ENCODE measurements at places on chromosomes 2 and 18.
A peak's percentile ranks its signal among the peaks of the same experiment; 100 is the strongest.

- DNase-seq, result no peak
Measured at GRCh38 chr2:15687720-15688119, 96.1 kb downstream of the DDX1 start.

DNA sequence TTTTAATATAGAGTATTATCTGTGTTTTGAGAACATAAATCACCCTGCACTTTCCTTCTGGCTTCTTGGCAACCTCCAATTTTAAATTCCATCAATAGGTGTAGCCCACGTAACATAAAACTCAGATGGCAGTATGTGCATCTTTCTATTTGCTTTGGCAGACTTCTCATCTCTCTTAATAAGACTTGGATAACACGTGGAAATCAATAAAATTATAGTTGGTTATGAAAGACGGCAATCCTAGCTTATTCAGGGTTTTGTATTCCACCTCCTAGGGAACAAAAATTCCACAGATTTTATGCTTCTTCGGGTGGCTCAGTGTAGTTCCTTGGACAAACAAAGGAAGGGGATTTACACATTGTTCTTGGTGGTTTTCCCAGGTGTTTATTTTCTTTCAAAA lies 299.3 kb downstream of the RND3 start:
- DNase-seq, result no peak

DNA sequence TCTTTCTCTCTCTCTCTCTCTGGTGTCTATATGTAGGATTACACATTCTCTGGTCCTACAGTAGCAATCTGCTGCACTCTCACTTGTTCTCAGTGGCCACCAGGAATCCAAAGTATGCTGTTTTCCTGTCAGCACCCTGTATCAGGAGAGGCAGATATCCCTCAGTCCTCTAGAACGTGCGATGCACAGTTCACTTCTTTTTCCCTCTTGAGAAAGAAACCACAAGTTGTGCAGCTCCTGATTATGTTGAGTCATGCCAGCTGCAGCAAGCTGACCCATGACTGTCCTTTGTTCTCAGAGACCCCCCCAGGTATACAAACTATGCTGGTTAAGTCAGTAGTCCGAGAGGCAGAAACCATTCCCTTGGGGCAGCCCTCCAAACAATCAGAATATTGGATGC lies 54.6 kb downstream of the LANCL1 start:
- no peak for DNase-seq

DNA sequence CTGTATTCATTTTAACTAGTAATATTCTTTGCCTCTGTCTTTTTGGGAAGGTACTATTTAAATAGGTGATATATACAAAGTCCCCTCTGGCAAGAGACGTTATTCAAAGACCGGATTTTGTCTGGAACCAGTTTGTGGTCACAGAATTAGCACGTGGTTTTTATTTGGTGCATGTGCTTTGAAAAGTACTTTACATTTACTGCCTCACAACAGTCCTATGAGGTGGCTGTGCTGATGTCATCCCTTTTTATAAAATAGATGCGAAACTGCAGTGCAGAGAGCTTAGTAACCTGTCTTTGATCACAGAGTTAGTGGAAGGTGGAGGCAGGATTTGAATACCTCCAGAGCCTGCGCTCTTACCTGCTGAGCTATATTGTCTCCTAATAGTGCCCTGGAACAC lies 4.0 kb downstream of the LPIN1 start:
- peak; percentile 81 for DNase-seq

- no peak for DNase-seq
Measured at GRCh38 chr18:26802330-26803200, 62.9 kb downstream of the AQP4 start.

Data from CD4-positive, alpha-beta T cell treated with Interleukin-12 subunit alpha and Interleukin-12 subunit beta, for 1 hour (primary cell).